ENCODE measurements at places on chromosomes 3 and 15.

DNA sequence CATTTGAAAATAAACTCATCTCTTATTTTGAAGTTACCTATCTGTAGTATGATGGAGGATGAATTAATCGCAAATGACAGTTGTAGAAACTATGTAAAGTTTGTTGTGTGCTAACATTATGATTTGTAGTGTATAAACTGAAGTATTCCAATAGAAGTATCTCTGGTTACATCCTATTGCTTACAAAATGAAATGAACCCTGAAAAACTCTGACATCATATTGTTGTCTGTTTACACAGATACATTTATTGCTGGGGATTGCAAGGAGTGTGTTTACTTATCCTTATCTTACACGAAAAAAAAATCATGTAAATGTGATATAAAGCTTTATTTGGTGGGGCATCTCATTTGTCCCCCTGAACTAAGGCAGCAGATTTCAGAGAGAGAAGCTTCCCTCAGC lies 2.6 kb upstream of the ABHD10 start:
- DNase-seq: no peak

- no peak for DNase-seq
Observed at GRCh38 chr3:98710067-98710659, 53.0 kb upstream of the ST3GAL6 start.

GRCh38 chr15:33985751-33986150 lies 17.5 kb downstream of the CHRM5 start:
- DNase-seq: no peak

DNA sequence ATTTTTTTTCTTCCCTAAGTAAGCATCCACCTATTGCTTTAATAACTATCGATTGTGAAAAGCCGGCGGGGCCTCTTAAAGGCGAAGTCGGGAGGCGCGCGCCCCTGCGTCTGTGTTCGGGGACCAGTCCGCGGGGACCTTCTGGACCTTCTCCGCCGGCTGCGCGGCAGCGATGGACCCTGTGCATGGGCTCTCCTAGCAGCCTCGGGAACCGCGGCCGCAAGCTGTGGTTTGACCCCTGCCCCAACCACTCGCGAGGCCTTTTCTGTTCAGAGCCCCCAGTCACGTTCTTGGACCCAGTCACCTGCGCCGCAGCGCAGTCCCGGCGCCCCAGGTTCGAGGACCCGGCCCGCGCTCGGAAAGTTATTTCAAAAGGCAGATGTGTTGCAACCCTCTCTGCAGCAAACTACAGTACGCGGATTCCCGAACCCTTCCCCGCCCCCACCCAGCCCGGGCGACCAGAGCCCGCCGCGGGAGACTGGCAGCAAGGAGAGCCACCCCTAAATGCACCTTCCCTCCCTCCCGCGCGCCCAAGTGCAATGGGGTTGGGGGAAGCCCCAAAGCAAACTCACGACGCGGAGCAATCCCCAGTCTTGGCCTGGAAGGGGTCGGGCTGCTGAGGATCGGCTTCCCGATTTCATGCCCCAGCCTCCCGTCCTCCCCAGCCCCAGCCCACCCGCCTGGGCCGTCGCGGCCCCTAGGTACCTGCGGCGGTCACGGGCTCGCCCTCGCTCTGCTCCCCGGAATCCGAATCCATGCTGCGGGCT lies 684 bp downstream of the TNFAIP8L3 start:
- no peak for DNase-seq

DNA sequence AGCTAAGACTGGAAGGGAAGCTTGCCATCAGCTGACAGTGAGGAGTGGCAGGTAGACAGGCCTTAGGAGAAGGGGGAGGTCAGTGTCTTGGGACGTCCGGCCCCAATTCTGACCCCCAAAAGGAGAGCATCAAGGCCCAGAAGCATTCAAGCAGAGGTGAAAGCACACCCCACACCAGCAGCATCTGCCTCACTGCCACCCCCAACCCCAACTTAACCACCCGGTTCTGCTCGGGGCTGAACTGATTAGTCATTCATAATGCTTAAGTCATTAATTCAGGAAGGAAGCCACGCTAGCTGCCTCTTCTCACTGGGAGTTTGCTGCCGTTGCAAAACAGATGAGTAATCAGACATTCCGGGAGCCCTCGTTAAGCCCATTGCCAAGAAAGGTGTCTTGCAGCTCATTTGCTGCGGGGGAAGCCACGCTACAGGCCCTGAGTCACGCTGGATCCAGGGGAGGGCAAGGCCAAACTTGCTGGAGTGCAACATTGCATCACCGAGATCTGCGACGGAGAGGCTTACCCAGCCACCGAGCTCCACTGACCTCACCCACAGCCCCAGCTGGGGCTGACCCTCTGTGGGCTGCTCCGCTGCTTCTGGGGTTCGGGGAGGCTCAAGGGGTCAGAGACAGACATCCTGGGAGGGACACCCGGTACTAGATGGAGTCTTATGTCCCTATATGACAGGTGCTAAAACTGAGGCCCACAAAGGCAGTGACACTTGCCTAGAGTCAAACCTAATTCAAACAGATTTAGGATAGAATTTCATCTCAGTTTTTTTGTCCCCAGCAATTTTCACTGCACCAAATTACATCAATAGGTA lies 46.4 kb upstream of the HES1 start:
- no peak for DNase-seq

- no peak for DNase-seq
Observed at GRCh38 chr3:65619451-65619881, 419.3 kb downstream of the MAGI1 start.

- peak; percentile 45 for DNase-seq
Observed at GRCh38 chr15:84981711-84982300, at the start of gene PDE8A. TSS of gene PDE8A (plus strand) at chr15:84981856. CDS start at chr15:84982163, 307 bp downstream.

- no peak for DNase-seq
Observed at GRCh38 chr3:473033-473800, 276.7 kb downstream of the CHL1 start.

GRCh38 chr3:23276913-23277658 lies 74.0 kb downstream of the UBE2E2 start:
- DNase-seq: no peak

DNA sequence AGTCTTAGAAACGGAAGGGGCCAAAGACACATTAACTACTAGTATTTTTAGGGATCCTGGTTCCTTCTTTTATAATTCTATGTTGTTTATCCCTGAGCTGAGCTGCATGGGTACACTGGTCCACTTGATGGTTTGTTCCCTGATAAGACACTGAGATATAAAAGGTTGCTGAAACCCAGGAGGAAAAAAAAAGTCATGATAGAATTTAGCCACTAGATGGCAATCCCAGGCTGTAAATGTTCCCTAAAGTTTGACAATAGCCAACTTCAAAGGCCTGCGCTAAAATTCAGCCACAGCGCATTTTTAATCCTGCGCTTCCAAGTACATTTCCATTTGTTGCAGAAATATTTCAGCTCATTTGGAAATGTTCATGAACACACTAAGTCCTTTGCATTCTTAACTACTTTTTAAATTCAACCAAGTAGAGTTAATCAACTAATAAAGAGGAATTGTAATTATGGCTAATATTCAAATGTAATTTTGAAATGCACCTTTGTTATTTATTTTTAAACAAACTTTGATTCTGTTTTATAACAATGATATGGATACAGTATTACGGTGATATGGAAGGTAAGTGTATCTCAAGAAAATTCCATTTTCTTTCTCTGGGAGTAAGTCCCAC lies 249.3 kb upstream of the FEZF2 start:
- no peak for DNase-seq

- no peak for DNase-seq
Observed at GRCh38 chr3:4994144-4994730, 15.0 kb downstream of the BHLHE40 start.

DNA sequence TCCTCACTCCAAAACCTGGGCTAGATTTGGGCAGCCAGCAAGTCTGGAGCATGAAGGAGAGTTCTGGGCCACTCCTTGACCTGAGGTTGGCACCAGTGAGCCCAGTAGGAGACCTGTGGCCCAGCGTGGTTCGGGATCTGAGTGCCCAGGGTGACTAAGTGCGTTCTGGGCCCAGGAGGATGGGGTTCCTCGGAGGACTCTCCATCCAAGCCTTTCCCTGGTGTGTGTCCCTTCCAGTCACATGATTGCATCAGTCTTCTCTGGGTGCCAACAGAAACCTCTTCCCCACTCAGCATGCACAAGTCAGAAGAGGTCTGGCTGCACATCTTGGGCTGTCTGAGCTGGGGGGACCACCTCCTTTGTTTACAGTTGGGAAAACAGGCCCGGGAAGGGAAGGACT lies 14.9 kb downstream of the TMEM43 start:
- no peak for DNase-seq

DNA sequence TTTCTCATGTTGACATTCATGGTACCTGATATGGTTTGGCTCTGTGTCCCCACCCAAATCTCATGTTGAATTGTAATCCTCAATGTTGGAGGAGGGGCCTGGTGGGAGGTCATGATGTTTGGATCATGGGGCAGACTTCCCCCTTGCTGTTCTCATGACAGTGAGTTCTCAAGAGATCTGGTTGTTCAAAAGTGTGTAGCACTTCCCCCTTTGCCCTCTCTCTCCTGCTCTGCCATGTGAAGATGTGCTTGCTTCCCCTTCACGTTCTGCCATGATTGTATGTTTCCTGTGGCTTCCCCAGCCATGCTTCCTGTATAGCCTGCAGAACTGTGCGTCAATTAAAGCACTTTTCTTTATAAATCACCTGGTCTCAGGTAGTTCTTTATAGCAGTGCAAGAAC lies 3.3 kb upstream of the UBL7 start:
- no peak for DNase-seq

DNA sequence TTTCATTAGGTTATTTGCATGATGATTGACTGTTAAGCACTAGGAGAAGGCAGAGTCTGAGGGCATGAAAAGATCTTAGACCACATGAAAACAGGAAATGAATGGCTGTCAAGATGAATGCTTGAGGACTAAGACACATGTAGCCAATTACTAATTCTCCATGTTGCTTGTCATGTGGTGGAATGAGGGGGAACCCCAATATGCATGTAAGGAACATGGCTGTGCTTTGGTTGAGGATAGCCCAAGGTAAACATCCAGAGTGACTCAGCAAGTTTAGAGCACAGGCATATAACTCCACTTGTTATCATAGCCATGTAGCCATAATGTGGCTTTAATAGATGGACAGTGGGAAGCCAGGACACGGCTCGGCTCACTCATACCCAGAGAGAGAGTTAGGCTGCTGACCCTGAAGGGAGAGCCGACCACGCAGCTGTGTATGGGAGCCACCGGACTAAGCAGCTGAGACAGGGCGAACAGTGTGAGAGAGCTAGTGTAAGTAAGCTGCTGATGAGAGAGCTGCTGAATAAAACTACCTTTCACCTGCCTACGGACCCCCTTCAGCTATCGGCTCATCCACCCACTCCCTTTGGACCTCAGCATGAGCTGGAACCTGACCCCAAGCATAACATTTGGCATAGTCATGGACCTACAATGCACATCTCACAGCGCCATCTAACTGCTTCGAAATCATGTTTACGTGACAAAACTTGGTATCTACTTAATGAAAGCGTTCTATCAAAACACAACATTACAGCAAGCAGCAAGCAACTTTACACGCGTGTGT lies 37.6 kb downstream of the ANO10 start:
- no peak for DNase-seq

- no peak for DNase-seq
Observed at GRCh38 chr3:33377931-33378330, 62.3 kb downstream of the UBP1 start.

DNA sequence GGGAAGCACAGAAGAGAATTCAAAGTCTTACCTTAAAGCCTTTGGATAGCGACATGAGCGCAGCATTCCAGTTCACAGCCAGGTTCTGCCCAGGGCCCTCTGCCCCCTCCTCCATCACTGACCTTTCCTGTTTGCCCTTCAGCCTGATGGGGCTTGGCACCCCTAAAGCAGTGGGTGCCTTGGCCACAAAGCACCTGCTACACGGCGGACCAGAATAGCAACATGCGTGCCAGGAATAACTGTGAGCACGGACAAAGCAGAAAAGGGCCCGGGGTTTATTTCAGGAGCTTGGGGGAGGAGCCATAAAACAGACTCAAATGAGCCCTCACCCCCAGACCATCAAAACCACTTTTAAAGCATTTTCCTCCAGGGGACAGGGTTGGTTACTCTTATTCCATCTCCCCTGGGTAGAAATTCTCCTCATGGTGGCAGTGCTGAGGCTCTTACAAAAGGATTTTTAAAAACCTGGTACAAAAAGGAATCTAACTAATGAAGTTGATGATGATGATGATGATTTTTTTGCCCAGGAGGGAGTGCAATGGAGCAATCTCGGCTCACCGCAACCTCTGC lies 135.4 kb downstream of the KLF13 start:
- DNase-seq: no peak

GRCh38 chr3:62260655-62261054 lies 112.7 kb downstream of the FEZF2 start:
- no peak for DNase-seq

DNA sequence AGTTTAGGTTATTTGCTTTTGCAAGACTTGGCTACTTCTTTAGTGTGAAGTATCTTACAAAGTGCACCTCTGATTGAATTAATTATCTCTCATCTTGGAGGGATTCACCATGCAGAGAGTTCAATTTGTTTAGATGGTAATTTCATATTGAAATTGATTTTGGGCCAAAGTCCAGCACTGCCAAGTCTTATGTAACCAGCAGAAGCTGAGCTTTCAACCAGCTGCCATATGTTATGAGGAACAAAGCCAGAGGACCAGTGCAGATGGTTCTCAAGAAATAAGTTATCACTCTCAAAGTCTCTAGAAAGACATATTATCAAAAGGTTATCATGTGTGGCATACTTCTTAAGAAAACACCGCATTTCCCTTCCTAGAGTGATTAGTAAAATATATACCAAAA lies 29.0 kb downstream of the ABHD6 start:
- DNase-seq: no peak

- no peak for DNase-seq
Observed at GRCh38 chr3:135917076-135917475, 48.5 kb upstream of the PPP2R3A start.

DNA sequence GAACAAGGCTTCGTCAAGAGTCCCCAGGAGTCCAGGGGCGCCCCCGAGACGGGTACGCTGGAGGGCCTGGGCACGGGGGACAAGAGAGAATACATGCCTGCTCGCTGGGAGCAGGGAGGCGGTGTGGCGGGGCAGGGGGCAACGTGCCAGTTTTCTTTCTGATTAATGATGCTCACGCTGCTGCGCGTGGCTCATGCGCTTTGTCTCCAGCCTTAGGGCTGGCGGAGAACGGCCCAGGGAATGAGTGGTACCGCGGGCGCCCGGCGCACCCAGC lies 408 bp upstream of the ARPP21 start:
- DNase-seq: no peak

DNA sequence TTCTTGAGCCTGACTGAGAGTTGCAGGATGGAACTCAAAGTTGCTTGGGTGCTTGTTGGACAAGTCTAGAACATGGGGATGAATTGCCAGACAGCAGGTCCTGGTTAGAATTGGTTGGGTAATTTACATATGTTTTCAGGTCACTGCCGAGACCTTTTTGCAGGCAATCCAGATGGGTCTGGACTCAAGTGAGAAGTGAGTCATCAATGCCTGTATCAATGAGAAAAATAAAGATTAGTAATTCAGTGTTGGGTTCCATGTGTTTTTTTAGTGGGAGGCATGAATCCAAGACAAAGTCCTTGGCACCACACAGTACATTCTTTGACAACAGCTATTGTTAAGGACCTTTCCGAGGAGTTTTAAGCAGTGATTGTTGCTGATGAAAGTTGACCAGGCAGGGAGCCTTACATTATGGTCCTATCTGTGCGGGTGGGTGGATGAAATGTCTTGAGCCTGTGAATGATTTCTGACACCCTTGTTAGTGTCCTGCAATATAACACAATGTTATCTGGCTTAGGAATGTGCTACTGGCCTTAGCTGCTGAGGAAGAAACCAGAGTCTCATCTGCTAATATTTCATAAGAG lies 77.7 kb downstream of the CRYGS start:
- no peak for DNase-seq
